Subcutaneous adipose tissue (tissue), 4 donors: ENCODE measurements at places on chromosomes 3 and 15. TPM values are rescaled to one million over a fixed set of nuclear protein-coding genes. Genes with fewer than 3 reads are reported as not detected.

PLXND1 gene
- total RNA-seq = 214 TPM

CP gene
- 1.1 TPM for total RNA-seq

ATP1B3 gene
- total RNA-seq = 58.8 TPM

CSPG5 gene
- total RNA-seq = 2.8 TPM

TRH gene
- not detected for total RNA-seq

CISH gene
- 4.8 TPM for total RNA-seq

CXCR6 gene
- total RNA-seq = 0.38 TPM

TOMM70 gene
- 55.1 TPM for total RNA-seq

DUOXA2 gene
- not detected for total RNA-seq
